ENCODE measurements at places on chromosomes 12 and 14. TPM values are rescaled to one million over a fixed set of nuclear protein-coding genes. Genes with fewer than 3 reads are reported as not detected.

DNA sequence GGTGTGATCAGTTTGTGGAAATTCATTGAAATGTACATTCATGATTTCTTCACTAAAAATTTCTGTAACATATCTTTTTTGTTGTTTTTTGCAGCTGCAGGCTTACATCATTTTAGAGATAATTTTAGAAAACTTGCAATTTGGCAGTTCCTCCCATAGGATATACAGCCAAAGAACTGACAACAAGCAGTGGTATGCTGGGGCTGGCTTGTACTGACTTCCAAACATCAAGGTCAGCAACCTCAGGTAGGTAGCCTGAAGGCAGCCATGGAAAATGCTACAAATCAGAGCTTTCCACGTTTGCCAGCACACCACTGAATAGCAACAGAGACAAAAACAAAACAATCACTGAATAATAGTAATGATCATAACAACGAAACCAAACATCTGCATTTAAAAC is 21.2 kb downstream of the TRIM9 start:
- no peak overlapping the region for H3K27ac ChIP-seq
- H3K36me3 ChIP-seq: no peaks in the 10 kb centered on the region
- H3K27me3 ChIP-seq: no peaks in the 10 kb centered on the region
- no peaks in the 10 kb centered on the region for H3K4me1 ChIP-seq

GRCh38 chr12:96150442-96150841 is 43.7 kb upstream of the ELK3 start:
- no peak for DNase-seq
- no peaks in the 10 kb centered on the region for H3K4me1 ChIP-seq
- H3K27ac ChIP-seq: no peak overlapping the region

LRRC10 gene
- total RNA-seq: not detected

DNA sequence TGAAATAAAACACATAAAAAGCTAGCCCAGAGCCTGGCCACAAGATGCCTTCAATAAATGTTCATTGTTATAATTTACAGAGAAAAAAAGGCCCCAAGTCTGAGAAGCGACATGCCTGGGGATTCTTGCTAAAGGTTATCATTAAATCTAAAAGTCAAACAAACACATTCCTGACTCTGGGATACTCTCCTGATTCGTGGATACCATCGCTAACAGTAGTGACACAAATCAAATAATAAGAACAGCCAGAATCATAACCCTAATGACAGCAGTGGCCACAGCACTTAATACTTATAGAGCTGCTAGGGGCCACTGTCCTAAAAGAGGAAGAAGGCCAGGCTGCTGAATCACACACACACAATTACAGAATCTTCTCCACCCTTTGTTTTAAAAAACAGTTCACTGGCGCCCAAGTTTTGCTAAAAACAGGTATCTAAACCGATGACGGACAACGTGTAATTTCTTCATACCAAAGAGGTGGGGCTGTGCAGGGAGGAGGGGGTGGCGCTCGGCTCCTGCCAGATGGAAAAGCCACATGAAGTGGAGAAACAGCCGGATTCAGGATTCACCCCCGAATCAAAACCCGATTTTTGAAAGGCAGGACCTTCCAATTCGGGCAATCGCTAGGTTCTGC is 1.2 kb downstream of the CLIP1 start:
- H3K36me3 ChIP-seq: no peaks in the 10 kb centered on the region
- peak overlapping the region; percentile 88 for H3K4me3 ChIP-seq
- no peaks in the 10 kb centered on the region for H3K27me3 ChIP-seq
- H3K4me1 ChIP-seq: peaks cover 6% of the 10 kb centered on the region
- peak overlapping the region; percentile 92 for H3K27ac ChIP-seq
- DNase-seq: peak; percentile 61

DNA sequence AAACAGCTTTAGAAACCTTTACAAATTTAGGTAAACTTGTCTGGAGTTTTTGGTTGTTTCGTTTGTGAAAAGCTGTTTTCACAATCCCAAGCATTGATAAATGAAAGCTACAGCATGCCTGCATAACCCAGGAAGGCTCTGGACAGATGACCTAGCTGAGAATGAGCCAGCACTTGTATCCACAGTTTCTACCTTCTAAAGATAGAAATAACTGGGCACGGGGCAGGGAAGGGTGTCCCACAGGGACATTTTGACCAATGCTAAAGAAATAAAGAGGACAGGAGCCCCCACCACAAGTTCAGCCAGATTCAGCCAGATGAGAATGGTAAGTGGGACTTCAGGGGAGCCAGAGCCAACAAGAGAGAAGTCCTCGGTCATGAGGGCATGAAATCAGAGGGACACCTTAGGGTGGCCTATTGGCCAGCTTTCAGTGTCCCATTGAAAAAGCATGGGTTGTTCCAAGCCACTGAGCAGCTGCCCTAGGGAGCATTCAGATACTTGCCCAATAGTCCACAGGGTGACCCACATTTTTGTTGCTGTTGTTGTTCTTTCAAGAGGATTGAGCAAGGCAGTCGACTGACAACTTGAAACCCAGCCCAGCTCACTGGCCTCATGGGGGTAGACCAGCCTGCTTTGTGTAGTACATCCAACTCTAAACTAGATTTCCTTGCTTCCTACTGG is 140.3 kb upstream of the NUDT4 start:
- DNase-seq: no peak
- H3K4me3 ChIP-seq: no peak overlapping the region
- H3K27ac ChIP-seq: no peak overlapping the region
- no peaks in the 10 kb centered on the region for H3K4me1 ChIP-seq

GRCh38 chr14:23569443-23570151 is 2.0 kb upstream of the AP1G2 start:
- H3K4me3 ChIP-seq: no peak overlapping the region
- no peaks in the 10 kb centered on the region for H3K27me3 ChIP-seq
- peak; percentile 19 for DNase-seq
- no peaks in the 10 kb centered on the region for H3K4me1 ChIP-seq
- no peaks in the 10 kb centered on the region for H3K36me3 ChIP-seq
- no peak overlapping the region for H3K27ac ChIP-seq

GRCh38 chr14:60760644-60761364 is 26.2 kb downstream of the MNAT1 start:
- DNase-seq: no peak
- no peak overlapping the region for H3K27ac ChIP-seq
- no peaks in the 10 kb centered on the region for H3K4me1 ChIP-seq
- no peaks in the 10 kb centered on the region for H3K27me3 ChIP-seq
- H3K4me3 ChIP-seq: no peak overlapping the region
- H3K36me3 ChIP-seq: no peaks in the 10 kb centered on the region

PZP gene
- total RNA-seq: 0.05 TPM

DNA sequence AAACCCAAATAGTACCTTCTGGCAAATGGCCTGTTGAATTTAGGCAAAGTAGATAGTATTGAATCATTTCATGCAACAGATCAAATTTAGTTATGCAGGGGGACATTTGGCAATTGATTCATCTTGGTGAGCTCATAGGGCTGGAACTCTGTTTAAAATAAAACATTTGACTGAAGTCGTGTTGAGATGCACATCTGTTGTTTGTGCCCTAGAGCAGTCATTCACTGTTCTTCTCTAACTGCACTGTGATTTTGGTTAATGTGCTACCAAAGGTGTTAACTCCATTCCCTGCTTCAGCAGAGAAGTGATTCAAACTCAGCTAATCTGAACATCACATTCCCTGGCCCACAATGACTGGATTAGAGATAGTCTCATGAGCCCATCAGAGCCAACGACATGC is 44.0 kb upstream of the CSRP2 start:
- no peaks in the 10 kb centered on the region for H3K36me3 ChIP-seq
- H3K4me3 ChIP-seq: no peak overlapping the region
- DNase-seq: no peak
- no peaks in the 10 kb centered on the region for H3K27me3 ChIP-seq
- no peak overlapping the region for H3K27ac ChIP-seq

GRCh38 chr14:91649930-91650329 is 82.0 kb downstream of the CATSPERB start:
- H3K36me3 ChIP-seq: no peaks in the 10 kb centered on the region
- no peaks in the 10 kb centered on the region for H3K4me1 ChIP-seq
- H3K4me3 ChIP-seq: no peak overlapping the region
- H3K27me3 ChIP-seq: no peaks in the 10 kb centered on the region

LRP1-AS gene
- total RNA-seq: not detected

GRCh38 chr14:101467181-101467926 is 93.9 kb upstream of the DIO3 start:
- H3K4me1 ChIP-seq: no peaks in the 10 kb centered on the region
- no peaks in the 10 kb centered on the region for H3K36me3 ChIP-seq

IAPP gene
- total RNA-seq: not detected

FOXG1 gene
- not detected for total RNA-seq

DNA sequence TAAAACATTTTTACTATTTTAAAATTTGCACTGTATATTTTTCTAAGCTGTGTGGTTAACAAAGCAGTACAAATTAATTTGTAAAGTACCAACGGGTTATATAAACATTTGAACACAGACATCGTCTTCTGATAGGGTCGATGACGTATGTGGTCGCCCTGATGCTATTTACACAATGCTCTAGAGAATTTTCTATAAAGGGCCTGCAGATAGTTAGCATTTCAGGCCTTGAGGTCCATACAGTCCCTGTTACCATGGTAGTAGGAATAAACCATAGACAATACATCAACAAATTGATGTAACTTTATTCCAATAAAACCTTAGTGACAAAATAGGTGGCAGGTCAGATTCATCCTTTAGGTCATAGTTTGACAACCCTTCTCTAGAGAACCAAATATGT is 25.7 kb upstream of the PDZRN4 start:
- DNase-seq: no peak
- H3K27ac ChIP-seq: no peak overlapping the region
- no peaks in the 10 kb centered on the region for H3K36me3 ChIP-seq
- no peaks in the 10 kb centered on the region for H3K27me3 ChIP-seq
- no peak overlapping the region for H3K4me3 ChIP-seq
- H3K4me1 ChIP-seq: no peaks in the 10 kb centered on the region

PTPN21 gene
- total RNA-seq: 22.2 TPM

DNA sequence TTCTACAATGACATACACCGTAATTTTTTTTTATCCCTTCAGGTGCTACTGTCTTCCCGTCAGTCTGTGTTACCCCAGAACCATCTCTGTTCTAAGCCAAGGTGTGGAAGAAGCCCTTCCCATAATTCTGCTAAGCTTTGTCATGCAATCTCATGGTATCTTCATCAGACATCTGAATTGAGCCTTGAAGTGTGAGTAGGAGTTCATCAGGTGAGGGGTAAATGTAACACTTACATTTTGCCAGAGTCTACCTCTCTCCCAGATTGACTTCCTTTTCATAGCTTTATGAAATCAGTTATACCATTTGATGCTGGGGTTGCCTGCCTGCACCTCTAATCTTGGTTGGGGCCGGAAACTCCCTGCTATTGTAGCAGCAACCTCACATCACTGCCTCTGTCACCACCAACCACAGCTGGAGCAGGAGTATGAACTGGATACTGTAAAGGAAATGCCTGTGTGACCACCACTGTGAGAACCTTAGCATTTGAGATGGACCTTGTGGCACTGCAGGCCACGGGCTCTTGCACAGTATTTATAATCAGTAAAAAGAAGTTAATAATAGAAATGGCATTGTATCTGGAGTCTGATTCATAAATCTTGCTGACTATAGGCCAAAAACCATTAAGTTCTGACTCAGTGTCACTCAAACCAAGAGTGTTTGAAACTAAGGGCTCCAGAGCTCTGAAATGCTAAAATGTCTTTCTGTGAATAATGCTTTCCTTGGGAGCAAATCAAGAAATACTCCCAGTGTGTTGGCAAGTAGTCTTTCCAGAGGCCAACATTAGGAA is 58.7 kb upstream of the STK38L start:
- H3K27ac ChIP-seq: no peak overlapping the region
- no peak overlapping the region for H3K4me3 ChIP-seq
- no peaks in the 10 kb centered on the region for H3K4me1 ChIP-seq
- H3K27me3 ChIP-seq: no peaks in the 10 kb centered on the region
- H3K36me3 ChIP-seq: no peaks in the 10 kb centered on the region

FOXM1 gene
- 18.4 TPM for total RNA-seq

DNA sequence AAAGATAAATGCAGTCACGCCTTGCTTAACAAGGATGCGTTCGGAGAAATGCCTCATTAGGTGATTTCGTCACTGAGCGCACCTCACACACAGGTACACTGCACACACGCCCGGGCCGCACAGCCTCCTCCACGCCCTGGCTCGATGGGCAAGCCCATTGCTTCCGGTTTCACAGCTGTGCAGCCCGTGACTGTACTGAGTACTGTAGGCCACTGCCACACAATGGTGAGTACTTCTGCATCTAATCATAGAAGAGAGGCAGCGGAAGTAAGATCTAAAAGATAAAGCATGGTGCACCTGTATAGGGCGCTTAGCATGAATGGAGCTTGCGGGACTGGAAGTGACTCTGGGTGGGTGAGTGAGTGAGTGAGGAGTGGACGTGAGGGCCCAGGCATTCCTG is 4.3 kb downstream of the RIMBP2 start:
- no peak overlapping the region for H3K27ac ChIP-seq
- no peaks in the 10 kb centered on the region for H3K36me3 ChIP-seq
- H3K4me1 ChIP-seq: no peaks in the 10 kb centered on the region
- H3K4me3 ChIP-seq: no peak overlapping the region
- peaks cover 21% of the 10 kb centered on the region for H3K27me3 ChIP-seq

DNA sequence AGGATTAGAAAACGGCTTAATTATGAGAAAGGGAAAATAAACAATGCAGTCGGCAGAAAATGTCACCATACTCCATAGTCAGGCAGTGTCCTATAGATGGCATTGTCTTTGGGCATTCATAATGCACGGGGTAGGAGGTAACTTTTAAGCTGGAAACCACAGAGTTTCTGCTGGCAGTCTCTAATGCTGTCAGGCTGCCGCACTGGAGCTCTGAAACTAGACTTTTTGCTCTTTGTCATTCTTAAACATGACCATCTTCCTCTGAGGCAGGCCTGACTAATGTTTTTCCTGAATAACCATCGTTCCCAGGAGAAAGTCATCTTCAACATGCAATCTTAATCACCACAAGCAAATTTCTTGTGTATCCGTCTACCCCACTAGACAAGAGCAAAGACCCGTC is 108.8 kb downstream of the ETNK1 start:
- H3K36me3 ChIP-seq: no peaks in the 10 kb centered on the region
- H3K4me1 ChIP-seq: no peaks in the 10 kb centered on the region
- H3K4me3 ChIP-seq: no peak overlapping the region
- no peaks in the 10 kb centered on the region for H3K27me3 ChIP-seq

- H3K4me1 ChIP-seq: no peaks in the 10 kb centered on the region
- H3K27me3 ChIP-seq: no peaks in the 10 kb centered on the region
- H3K4me3 ChIP-seq: no peak overlapping the region
Measured at GRCh38 chr12:113439606-113440030, 17.4 kb downstream of the SDSL start.

DNA sequence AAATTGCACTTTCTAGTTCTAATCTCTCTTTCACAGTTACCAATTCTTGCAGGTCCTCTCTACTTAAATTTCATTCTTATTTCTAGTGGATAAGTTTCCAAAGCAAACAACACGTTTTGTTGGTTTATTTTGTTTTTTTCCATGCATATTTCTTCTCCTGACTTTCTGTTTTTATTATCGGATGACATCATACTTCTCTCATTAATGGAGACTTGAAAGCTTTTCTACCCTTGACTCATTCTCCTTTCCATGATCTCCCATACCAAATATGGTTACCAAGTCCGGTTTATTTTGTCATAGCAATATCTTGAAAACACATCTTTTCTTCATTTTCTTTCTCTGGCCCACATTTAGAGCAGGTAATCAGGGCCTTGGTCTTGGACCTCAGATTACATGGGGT is 796.5 kb downstream of the GALC start:
- H3K27ac ChIP-seq: no peak overlapping the region
- no peaks in the 10 kb centered on the region for H3K4me1 ChIP-seq
- no peaks in the 10 kb centered on the region for H3K36me3 ChIP-seq
- no peak overlapping the region for H3K4me3 ChIP-seq
- no peaks in the 10 kb centered on the region for H3K27me3 ChIP-seq

GRCh38 chr12:83390186-83390585 is 703.5 kb downstream of the TMTC2 start:
- no peaks in the 10 kb centered on the region for H3K36me3 ChIP-seq
- H3K4me1 ChIP-seq: no peaks in the 10 kb centered on the region

- H3K27me3 ChIP-seq: no peaks in the 10 kb centered on the region
- no peak overlapping the region for H3K4me3 ChIP-seq
- no peaks in the 10 kb centered on the region for H3K4me1 ChIP-seq
- DNase-seq: no peak
- H3K36me3 ChIP-seq: no peaks in the 10 kb centered on the region
Measured at GRCh38 chr12:24977711-24978110, 28.8 kb upstream of the BCAT1 start.

Measured in colonic mucosa (tissue), 4 donors.